CD4-positive, alpha-beta T cell treated with Interleukin-21 for 1 hour (primary cell): ENCODE measurements at places on chromosomes 11 and 22.

GRCh38 chr22:41775976-41776375 lies 24.5 kb upstream of the CCDC134 start:
- DNase-seq = no peak

DNA sequence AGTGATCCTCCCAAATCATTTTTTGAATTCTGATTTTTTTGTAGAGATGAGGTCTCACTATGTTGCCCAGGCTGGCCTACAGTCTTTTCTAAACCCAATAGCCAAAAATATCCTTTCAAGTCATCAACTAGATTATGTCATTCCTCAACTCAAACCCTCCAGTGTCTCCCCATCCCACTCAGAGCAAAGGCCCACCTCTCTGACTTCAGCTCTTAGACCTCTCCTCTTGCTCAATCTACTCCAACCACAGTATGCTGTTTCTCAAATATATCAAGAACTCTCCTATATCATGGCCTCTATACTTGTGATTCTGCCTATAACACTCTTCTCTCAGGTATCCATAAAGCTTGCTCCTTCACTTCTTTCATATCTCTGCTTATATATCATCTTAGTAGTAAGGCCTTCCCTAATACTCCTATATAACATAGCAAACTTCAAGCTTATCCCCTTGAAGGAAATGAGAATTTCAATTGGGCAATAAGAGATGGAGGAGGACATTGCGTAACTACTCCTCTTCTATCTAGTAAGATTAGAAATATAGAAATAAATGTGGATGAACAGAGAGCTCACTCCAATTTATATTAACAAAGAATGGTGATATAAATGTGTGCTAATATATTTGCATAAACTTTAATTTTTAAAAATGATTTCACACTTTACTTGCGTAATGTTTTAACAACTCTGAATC lies 24.5 kb downstream of the DLG2 start:
- DNase-seq = no peak

DNA sequence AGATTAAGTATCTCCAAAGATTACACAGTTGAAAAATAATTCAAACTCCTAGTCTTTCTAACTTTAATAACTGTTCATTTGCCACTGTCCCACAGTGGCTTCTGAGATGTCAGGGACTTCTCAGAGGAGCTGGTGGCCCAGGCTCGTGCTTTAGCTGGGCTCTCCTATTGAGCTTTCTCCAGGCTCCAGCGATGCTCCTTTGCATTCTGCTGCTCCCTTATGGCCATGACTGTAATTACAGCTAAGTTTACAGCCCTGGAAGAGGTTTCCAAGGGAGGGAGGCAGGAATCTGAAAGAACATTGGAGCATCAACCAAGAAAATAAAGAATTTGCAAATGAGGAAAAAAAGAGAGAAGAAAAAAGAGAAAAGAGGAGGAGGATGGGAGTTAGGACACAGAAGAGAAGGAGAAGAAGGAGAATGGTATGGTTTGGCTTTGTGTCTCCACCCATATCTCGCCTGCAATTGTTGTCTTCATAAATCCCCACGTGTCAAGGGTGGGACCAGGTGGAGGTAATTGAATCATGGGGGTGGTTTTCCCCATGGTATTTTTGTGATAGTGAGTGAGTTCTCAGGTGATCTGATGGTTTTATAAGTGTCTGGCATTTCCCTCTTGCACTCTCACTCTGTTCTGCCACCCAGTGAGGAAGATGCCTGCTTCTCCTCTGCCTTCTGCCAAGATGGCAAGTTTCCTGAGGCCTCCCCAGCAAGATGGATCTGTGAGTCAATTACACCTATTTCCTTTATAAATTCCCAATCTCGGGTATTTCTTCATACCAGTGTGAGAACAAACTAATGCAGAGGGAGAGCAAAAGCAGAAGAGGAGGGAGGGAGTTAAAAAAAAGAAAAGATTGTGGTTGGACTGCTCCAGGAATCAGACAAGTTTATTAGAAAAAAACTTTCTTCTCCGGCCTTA lies 857.0 kb downstream of the KCNA4 start:
- no peak for DNase-seq

- DNase-seq = no peak
Measured at GRCh38 chr11:27234043-27234668, 128.9 kb downstream of the CCDC34 start.

DNA sequence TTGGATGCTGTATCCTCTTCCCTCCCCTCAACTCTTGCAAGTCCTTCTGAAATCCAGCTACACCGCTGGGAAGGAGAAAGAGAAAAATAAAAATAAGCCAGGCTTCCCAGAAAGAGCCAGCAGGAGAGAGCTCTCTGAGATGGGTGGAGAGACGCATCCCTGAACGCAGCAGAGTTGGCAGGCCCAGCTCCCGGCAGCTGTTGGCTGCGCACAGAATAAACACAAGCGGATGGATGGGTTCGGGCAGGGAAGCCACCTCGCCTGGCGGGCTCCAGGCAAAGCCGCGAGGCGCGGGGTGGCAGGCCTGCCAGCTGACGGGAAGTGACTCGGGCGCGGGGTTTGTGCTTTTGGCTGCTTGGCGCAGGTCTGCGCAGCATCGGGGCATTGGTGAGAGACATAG lies 537.7 kb downstream of the MIAT start:
- no peak for DNase-seq

GRCh38 chr22:31093086-31093850 lies 12.2 kb downstream of the SMTN start:
- no peak for DNase-seq

- DNase-seq = peak; percentile 58
Measured at GRCh38 chr11:71998649-71999310, at the start of gene IL18BP. Gene IL18BP, plus strand, starts transcription at chr11:71998909. Its CDS starts 1,076 bp downstream, at chr11:71999985.

DNA sequence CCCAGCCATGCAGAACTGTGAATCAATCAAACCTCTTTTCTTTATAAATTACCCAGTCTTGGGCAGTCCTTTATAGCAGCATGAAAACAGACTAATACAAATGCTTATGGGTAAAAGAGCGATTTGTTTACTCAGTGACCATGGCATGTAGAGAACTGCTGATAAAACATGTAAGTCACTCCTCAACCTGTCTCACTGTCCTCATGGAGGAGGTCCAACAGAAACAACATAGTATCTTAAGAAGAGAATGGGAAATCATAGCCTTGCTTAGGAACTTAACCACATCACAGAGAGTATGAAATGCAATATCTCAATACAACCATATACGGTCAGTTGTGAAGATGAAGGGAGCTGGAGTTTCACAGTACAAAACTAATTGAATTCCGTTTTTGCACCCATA lies 1734.0 kb upstream of the RAG2 start:
- no peak for DNase-seq

GRCh38 chr22:38835888-38836301 lies 7.9 kb downstream of the NPTXR start:
- no peak for DNase-seq

DNA sequence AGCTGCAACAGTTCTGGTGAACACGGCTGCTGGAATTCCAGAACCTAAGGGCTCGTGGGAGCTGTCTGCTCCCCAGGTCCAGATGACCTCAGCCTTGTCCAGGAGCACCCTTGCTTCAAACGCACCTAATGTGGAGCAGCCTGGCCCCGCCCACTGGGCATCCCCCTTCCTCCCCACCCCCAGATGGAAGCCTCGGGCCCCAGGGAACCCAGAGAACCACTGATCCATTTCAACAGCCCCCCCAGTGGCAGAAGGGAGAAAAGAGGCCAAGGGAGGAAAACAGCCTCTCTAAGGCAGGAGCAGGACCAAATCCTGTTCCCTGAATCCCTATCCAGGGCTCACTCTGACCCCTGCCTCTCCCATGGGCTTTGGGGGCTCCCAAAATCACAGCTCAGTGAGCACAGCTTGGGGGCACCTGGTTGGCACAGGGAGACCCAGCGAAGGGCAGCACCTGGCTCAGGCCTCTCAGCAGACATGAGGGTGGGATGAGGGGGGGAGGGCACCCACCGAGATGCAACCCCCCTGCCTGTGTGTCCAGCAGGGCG lies 1.2 kb downstream of the CYTH4 start:
- peak; percentile 64 for DNase-seq

- DNase-seq = no peak
Measured at GRCh38 chr22:28894334-28894733, 11.0 kb downstream of the ZNRF3 start.

DNA sequence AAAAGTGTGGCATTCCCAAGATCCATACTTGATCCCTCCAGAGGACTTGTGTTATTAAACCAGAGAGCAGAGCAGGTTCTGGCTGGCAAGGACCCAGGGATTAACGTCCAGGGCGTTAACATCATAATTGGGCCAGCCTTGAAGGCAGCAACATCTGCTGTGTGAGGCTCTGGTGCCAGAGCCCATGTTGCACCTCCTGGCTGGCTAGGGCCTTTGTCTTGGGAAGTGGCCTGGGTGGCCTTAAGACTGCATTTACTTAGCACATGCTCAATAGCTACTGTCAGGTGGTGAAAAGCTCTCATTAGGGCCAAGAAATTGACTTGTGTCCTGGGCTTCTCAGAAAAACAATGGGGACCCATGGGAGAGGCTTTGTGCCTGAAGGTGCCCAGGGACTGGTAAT lies 66.6 kb downstream of the CACNG2 start:
- no peak for DNase-seq

DNA sequence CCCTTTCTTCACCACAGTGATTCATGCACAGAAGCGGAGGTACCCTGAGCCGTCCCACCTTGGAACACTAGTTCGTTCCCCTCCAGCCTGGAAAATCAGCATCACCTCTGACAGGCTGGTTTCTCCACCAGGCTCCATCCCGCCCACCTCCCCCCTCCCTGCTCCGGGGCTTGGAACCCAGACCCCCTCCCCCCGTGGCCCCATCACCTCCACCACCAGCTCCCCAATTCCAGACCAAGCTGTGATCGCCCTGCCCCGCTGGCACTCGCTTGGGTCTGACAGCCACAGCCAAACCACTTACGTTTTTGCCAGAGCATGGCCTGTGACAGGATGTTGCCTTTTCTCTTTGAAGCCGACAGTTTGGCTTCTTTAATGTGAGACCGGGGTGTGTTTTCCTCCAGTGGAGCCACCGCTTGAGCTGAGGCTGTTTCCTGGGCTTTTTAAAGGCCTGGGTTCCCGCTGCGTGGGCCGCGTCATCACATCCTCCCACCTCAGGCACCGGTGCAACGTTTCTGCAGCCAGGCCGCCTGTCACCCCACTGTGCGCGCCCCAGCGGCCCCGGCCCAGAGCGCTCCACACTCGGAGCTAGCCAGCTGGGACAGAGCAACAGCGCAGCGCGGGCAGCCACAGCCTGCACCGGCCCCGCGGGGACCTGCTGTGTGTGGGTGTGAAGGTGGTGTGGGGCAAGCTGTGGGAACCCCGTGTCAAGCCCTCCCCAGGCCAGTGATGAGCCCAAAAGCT lies at the start of gene POU2AF1:
TSS of gene POU2AF1 (minus strand) at position 415 of the 741 bp plus-strand sequence. CDS start at position 317, 98 bp downstream.
- DNase-seq = peak; percentile 68
